ENCODE measurements at places on chromosomes 12 and 14.
A peak's percentile ranks its signal among the peaks of the same experiment; 100 is the strongest.

GRCh38 chr12:68978678-68979077, 45.7 kb upstream of the CPM start:
- DNase-seq: no peak

DNA sequence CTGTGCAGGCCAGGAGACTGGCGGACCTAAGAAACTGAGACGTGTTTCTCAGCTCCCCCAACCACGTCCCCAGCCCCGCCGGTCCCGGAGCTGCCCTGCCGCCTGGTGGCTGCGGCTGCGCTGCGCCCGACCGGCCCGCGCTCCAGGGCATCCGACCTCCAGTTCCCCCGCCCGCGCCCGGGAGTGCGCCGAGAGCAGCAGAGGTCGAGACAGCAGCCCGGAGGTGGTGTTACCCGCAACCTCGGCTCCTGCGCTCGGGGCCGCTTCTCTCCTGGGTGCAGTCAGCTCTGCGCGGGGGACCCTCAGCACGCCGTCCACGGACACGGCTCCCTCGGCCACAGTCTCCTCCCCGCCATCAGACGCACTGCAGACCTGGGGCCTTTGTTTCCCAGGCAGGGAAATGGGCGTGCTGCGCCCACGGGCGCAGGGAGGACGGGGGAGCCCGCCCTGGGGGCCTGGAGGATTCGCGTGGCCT, 21.6 kb upstream of the GPR132 start:
- DNase-seq: no peak

DNA sequence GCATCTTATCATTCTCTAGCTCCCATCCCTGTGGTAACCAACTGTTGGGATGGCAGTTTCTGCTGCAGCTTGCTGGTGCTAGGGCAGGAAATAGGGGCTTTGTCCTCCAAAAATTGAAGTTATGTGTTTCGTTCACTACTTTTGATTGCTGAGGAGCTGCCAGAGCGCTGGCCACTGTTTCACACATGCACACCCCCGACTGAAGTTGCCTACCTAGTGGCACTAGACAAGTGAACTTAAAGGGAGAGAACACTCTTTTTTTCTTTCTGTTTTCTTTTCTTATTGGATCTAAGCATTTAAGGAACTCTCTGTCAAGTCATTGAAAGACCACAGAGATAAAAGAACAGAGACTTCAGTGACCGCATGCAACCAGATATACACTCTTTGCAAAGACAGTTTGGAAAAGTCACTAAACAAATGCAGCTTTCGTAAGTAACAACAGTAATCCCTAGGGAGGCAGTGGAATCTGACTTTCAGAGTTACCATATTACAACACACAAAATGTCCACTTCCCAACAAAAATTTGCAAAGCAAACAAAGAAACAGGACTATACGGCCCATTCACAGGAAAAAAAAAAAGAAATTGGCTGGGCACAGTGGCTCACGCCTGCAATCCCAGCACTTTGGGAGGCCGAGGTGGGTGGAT, 12.0 kb downstream of the TFCP2 start:
- DNase-seq: no peak

DNA sequence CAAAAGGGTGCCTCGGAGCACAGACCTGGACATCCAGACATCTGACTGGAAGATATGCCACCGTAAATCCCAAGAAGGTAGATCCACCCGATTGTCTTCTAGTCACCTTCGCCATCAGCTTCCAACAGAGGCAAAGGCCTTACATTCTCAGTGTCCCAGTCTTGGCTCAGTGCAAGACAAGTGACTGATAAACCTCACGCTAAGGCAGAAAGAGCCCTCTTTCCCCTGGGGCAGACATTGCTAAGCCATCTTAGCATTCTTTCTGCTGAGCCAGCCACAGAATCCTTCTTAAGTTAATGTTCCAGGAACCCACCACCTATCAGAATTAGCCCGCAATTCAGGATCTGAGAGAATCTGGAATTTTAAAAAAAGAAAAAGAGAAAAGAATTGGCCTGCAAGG, 4.3 kb upstream of the PLEKHG6 start:
- no peak for DNase-seq

DNA sequence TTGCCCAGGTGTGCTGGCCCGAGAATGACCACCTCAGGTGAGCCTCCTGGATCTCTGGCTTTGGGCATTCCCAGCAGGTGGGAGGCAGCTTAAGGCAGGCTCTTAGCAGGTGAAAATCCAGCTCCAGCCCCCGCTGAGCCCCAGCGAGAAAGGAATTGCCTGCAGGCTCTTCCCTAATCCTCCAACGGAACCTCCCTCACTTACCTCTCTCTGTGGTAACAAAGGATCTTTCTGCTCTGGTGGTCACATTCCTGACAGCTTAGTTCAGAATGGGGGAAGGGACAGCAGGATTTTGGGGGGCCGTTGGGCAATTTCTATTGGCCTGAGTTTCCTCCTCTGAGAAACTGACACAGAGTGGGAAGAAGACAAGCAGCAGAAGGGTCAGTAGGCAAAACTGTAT, 116.0 kb upstream of the LHX5 start:
- DNase-seq: no peak

- no peak for DNase-seq
Observed at GRCh38 chr14:50768680-50769079, 62.3 kb downstream of the NIN start.

DNA sequence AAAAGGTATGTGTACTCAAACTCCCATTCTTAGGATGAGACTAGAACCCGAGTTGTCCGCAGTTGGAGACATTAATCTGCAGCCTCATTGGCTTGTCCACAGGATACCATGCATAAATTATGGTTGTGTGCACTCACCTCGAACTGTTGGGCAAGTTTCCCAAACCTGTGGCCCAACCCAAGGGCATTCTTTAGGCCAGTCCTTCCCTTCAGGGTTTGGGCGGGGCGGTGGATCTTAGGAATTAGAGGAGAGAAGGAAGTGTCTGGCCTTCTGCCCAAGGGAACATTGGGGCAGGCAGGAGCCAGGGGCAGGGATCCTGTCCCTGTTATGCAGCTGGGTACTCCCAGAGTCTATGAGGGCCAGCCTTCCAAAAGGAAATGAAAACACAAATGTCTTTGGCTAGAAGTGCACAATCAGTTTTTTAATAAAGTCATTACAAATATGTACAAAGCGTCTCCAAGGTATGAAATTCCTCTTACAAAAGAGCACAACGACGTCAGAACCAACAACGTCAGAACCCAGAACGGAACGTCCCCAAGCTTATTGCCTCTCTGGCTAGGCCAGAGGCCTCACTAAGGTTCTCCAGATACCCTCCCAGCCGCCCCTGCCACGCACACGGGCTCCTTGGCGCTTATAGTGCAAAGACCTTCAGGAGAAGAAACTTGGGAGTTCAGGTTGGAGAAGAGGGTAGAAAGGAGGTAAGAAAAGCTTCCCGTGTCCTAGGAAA, 25.3 kb downstream of the HRK start:
- no peak for DNase-seq

- DNase-seq: no peak
Observed at GRCh38 chr12:103640831-103641230, 53.8 kb downstream of the STAB2 start.

- DNase-seq: no peak
Observed at GRCh38 chr14:72308967-72309485, 376.8 kb downstream of the RGS6 start.

GRCh38 chr12:110627500-110628195, 13.7 kb downstream of the TCTN1 start:
- DNase-seq: no peak

DNA sequence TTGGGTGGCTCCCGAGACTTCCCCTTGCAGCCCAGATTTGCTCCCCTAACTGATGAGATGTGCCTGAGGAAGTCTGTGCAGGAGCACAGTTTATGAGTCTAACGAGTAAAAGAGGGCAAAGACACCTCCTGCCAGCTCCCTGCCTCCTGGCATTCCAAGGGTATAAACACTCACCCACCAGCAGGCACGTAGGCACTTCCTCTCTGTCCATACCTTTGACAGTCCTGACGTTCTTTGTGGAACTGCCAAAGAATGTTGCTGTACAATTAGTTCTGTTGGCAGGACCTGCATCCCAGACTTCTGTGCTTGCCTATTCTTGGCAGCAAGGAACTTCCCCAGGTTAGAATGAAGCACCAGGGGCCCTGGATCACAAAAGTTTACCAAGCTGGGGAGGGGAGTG, 889.3 kb downstream of the BCL11B start:
- no peak for DNase-seq

DNA sequence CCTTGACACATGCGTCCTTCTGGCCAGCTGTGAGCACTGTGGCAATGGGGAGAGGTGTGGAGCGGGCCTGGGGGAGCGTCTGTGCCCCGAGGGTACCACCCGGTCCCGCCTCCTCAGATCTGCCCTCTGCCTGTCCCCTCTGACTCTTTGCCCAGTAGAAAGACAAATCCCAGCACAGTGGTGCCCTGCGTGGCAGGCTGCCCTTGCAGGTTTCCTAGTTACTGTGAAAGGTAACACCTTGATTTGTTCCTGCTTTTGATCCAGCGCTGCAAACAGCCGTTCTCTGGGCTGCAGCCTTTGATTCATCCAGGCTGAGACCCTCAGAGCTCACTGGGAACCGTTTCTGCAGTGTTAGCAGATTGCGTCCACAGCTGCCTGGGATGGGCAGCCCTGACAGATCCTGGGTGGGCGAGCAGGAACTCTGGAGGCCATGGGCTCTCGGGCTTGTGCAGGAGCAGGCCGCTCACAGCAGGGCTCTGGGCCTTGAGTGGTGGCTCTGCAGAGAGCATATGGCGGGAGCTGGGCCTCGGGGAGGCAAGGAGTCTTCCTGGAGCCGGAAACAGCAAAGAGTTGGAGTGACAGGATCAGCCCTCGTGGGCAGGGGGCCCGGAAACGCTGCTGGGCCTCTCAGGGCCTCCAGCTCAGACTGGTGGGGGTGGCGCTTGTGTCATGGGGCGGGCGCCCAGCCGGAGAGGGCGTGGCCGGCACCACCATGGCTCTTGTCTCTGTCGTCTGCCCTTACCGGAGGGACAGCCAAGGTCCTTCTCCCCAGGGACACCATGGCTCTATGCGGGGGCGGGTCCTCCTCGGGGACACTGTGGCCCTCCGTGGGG, 16.6 kb downstream of the FBRSL1 start:
- peak; percentile 6 for DNase-seq

DNA sequence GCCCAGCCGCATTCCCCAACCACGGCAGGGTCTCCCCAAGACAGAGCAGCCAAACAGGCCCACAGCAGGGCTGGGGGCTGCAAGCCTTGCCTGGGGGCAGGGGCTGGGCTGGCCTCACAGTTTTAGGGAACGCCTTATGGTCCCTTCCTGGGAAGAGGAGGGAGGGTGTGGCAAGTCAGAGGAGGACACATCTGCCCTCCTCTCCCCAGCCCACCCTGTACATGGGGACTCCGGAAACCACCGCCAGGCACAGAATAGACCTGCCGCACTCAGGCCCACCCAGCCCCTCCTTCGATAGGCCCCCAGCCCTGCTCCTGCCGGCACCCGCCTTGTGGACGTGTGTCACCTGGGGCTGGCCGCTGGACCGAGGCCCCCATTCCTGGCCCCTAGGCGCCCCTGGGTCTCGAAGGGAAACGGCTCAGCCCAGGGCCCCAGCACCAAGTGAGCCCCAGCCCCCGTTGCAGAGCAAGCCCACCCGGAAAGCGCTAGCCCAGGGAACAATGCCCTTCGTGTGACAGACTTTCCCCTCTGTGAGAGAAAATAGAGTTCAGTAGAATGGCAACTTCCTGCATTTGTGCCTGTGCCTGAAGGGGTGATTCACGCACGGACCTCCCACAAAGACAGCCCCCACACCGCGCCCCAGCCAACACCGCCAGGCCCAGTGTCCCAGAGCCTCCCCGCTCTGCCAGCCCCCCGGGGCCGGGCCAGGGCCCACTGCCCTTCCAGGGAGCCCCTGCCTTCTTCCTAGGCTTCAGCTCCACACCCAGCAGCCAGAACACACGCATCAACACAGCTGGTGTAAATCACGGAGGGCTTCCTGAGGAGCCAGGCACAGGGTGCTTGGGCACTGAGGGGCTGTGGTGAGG, 12.0 kb upstream of the NUDT14 start:
- DNase-seq: no peak

- peak; percentile 75 for DNase-seq
Observed at GRCh38 chr12:107607464-107608392, 77.9 kb upstream of the PWP1 start.

- DNase-seq: no peak
Observed at GRCh38 chr12:38890102-38890855, 15.1 kb downstream of the CPNE8 start.

GRCh38 chr12:129381715-129382114, 522.1 kb downstream of the TMEM132D start:
- DNase-seq: no peak

GRCh38 chr12:99135376-99135775, 490.3 kb downstream of the APAF1 start:
- no peak for DNase-seq

- DNase-seq: no peak
Observed at GRCh38 chr12:99147130-99147529, 500.4 kb upstream of the GARIN6 start.

DNA sequence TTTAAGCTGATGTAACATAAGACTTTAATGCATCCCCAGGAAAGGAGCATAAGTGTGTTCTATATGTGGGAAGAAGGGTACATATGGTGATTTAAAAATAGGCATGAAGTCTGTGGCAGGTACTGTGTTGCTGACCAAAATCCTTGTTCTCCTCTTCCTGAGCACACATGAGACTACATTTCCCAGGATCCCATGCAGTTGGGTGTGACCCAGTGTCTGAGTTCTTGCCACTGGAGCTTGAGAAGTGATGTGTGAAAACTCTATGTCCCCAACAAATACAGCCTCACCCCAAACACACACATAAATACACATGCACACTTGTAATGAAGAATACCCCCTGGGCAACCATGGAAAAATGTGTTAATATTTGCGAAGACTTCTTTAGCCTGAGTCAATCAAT, 8.5 kb upstream of the SMIM10L1 start:
- DNase-seq: no peak

GRCh38 chr14:77786148-77786547, 13.8 kb upstream of the ADCK1 start:
- no peak for DNase-seq

DNA sequence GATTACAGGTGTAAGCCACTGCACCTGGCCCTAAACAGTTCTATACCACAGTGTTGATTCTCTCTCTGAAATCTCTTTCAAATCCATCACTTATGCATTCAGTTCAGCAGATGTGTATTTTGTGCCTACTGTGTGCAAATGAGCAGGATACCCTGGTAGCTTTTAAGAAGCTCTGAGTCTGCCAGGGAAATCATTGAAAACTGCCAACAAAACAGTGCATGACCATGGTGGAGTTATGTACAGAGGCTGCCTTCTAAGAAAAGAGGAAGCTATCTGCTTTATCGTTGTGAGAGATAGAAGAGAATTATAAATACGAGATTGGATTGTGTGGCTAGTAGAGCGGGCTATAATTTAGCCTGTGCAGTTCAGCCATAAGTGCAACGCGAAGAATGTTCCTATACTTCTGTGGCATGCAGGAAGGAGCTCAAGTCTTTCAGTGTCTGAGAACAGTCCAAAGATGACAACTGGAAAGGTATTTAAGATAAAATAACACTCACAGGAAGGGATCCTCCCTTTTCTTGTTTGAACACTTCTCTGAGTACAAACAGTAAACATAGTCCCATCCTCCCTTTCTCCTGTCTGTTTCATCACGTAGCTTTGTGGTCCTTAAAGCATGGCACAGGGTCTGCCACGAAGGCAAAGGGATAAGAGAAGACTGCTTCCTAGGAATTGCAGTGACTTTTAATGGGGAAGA, 4.3 kb downstream of the DIP2B start:
- no peak for DNase-seq

Measured in NCI-H2029 (cell line).